ENCODE measurements at places on chromosomes 12 and 14.
A peak's percentile ranks its signal among the peaks of the same experiment; 100 is the strongest.

GRCh38 chr14:20757965-20758364, 10.2 kb upstream of the EDDM3B start:
- no peak for DNase-seq

DNA sequence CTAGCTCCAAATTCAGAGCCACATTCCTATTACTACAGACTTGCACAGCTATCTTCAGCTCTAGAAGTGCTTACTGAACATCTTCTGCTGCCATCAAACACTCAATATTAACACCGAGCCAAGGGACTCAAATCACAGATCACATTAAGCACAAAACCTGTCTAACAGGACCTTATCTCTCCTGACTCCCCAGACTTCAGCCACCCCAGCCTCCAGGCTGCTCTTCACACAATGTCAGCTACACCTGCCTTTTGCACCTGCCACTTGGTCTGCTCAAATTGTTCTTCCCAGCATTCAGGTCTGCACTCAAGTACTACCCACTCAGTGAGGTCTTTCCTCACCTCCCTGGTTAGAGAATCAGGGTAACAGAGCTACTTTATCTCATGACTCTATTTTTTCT, 57.1 kb downstream of the GALC start:
- no peak for DNase-seq

DNA sequence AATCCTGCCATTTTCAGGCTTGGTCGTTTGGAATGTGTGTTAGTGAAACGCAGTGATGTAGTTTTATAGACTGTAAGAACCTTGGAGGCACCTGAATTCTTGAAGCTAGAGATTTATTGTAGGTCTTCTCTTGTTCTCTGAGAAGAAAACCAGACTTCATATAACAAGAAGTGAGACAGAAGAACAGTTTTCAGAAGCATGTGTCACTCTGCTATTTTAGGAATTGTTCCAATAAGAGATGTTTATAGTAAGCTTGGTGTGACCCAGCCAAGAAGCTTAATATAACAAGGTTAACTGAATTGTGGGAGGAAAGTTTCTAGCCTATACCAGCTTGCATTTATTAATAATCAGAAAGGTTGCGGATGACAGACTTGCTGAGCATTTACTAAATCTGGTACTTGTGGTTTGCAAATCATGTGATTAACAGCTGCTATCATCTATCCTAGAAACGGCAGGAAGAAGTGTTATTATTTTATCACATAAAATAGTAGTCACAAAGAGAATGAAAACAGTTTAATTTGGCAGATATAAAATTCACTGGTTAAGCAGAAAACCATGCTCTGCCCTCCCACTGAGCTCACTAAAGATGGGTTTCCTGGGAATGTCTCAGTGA, 49.2 kb upstream of the BCAT1 start:
- DNase-seq: no peak

DNA sequence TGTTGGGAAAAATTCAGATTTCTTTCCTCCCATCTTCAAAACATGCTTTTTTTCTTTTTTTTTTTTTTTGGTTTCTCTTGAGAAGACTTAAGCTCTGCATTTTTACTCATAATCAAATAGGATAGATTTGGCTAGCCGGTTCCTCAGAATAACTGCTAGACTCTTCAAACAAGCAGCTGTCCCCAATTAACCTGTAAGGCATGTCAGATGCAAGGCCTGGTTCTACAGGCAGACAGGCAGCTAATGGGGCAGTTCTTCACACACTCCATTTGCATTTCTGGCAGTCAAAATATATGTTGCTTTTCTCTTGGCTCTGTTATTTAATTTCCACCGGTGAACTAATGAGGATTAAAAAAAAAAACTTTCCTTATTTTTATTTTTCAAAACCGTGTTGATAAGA, 228.0 kb upstream of the ATP2B1 start:
- peak; percentile 81 for DNase-seq

GRCh38 chr12:20369305-20370013, 1.1 kb downstream of the PDE3A start:
- peak; percentile 89 for DNase-seq

All from islet precursor cell (in vitro differentiated cells).